Natural killer cell (primary cell): ENCODE measurements at places on chromosomes 4 and X. TPM values are rescaled to one million over a fixed set of nuclear protein-coding genes. Genes with fewer than 3 reads are reported as not detected.

Gene SHISA3
- total RNA-seq: not detected

DNA sequence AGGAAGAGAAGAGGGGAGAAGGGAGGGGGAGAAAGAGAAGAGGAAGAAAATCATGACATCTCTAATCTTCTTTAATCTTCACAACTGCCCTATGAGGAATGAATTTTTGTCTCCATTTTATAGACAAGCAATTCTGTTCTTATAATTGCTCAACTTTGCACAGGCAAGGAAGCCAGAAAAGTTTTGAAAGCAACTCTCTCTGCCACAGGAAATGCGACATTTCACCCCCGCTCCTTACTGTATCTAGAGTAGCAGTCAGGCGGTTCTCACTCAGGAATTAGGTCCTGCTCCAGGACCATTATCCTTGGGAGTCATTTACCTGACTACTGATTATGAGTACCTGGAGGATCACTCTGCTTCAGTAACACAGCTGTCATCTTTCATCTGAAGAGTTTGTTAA is 69.2 kb upstream of the FAM9A start:
- no peak for DNase-seq

GRCh38 chr4:164087733-164088132 is 593.2 kb downstream of the TMA16 start:
- no peak for DNase-seq

GRCh38 chr4:163548481-163549243 is 54.2 kb downstream of the TMA16 start:
- peak; percentile 73 for DNase-seq

DNA sequence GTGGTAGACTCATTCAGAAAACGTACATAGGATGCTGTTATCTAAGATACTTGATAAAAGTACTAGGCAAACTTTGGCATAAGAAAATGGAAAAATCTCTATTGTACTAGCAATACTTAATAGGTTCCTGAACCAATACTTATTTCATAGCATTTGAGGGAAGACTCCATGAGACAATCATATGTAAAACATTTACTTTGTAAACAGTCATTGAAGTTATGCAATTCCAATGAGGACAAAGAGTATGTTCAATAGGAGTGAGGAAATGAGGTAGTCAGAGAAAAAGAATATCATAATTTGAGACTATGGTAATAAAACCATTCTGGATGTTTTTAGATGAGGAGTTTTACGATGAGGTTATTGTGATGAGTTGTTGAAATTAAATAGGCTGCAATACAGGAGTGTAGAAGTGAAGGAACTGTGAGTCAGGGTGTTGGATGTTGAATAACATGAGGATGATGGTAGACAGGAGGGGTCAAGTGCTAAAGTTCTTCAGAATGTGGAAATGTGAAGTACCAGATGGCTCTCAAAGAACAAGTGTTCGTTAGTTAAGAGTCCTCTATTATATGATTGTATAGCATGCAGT is 397.9 kb downstream of the PPP3CA start:
- DNase-seq: no peak

DNA sequence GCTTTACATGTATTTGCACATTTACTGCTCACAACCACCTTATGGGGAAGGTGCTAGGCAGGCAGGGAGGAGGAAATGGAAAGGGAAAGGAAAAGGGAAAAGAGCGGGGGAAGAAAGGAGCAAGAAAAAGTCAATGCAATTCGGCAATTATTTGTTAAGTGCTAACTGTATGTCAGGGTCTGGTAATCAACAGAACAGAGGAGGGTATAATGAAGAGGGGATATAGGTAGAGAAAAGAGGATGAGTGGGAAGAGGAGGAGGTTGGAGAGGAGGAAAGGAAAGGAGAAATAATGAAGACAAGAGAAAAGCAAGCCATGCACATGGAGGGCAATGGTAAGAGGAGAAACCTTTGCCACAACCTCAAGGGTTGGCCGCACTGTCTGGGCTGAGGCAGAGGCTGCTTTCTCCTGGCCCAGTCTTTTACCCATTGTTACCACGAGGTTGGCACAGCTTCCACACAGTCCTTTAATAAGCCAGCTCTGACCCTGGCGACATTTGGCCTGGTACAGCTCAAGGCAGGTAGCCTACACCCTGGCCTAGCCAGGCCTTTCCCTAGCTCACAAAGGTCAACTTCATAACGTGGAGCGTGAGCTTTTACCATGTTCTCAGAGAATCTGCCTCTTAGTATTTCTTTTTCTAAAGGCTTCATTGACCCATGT is 836 bp downstream of the BTK start:
- no peak for DNase-seq

Gene AREG
- total RNA-seq: 11.3 TPM

Gene TNIP3
- 0.64 TPM for total RNA-seq

GRCh38 chr4:175542786-175543185 is 269.3 kb downstream of the GPM6A start:
- no peak for DNase-seq

- DNase-seq: no peak
Measured at GRCh38 chr4:83009529-83009928, 1.1 kb downstream of the LIN54 start.

Gene WAS
- total RNA-seq: 136 TPM

DNA sequence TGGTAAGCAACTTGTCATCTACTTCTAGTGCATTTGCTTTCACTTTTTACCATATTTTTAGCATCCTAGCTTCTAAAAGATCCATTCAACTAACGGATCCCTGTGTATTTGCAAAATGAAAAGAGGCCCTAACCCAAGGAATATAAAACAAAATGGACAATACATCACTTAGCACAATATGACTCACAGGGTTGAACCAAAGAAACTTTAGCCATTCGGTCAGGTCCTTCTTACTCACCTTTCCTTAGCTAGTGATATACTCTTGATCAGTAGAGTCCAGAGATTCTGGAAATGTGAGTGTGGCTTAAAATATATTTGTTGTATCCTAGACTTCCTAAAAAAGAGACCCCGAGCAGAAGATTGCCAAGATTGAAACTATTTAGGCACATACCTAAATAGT is 19.5 kb downstream of the TMPRSS11E start:
- DNase-seq: no peak

Gene PDCL2
- total RNA-seq: not detected

DNA sequence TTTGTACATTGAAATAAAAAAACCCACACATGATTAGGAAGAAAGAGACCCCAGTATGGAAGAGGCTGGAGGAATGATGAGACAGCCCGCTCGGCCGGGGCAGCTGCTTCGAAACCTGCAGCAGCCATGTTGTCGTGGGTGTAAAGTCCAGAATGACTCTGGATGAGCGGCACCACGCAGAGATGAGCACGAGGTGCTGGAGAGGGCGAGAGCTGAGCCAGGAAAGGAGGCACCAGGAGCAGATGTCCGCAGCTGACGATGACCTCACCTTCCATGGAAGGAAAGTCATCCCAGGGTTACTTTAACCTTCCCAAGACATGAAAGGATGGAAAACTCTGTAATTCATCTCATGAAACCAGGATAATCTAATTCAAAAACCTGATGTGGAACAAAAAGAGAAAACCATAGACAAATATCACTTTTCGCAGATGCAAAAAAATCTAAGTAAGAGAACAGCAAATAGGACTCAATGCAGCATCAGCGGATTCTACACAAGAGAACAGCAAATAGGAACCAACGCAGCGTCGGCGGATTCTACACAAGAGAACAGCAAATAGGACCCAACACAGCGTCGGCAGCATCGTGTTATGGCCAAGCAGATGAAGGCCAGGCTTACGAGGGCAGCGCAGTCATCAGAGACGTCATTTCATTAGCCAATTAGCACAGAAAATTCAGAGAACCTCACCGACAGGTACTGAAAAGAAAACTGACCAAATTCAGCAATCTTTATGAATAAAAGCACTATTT is 25.9 kb upstream of the SPON2 start:
- no peak for DNase-seq

Gene CACNA1F
- 0.66 TPM for total RNA-seq

- peak; percentile 37 for DNase-seq
Measured at GRCh38 chr4:184514121-184514988, 40.0 kb upstream of the IRF2 start.

Gene FATE1
- not detected for total RNA-seq

Gene CC2D2A
- total RNA-seq: 1.6 TPM

Gene TGIF2LX
- not detected for total RNA-seq

GRCh38 chrX:129523079-129523911 is at the start of gene SMARCA1:
TSS of gene SMARCA1 (minus strand) at chrX:129523490. CDS start at chrX:129523370, 120 bp downstream.
- peak; percentile 23 for DNase-seq

- no peak for DNase-seq
Measured at GRCh38 chr4:56799161-56799759, 22.2 kb downstream of the SPINK2 start.

GRCh38 chr4:8913858-8914460 is 42.3 kb upstream of the HMX1 start:
- DNase-seq: peak; percentile 10

DNA sequence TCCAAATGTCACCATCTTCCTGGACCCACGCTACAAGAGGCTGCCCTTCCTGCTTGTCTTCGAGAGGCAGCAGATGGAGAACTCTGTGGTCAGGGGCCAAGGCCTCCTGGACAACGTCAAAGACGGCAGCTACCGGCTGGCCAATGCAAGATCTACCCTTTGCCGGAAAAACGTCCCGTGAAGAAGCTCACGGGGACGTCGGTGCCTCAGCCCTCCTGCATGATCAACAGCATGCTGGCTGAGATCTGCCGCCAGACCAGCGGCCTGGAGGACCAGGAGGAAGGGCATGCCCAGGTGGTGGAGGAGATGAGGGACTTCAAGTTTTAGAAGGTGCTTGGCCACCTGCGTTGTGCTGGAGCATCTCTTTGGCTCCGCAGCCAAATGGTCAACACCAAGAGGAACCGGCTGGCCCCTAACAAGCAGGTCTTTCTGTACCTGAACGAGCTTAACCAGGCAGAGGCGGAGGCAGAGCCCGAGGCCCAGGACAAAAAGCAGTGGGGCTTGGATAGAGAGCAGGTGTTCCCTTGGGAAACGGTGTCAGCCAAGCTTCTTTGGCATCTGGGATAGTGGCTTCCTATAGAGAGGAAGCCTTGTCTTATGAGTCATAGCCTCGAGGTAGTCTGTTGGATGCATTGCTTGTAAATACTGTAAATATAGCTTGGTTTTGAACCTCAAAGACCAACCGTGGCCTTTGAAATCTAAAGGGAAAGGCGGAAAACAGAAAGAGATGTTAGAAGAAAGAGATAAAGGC is 94.8 kb upstream of the ELOVL6 start:
- no peak for DNase-seq

GRCh38 chrX:92230628-92231027 is 451.5 kb downstream of the PCDH11X start:
- no peak for DNase-seq

Gene RIBC1
- total RNA-seq: 0.85 TPM

DNA sequence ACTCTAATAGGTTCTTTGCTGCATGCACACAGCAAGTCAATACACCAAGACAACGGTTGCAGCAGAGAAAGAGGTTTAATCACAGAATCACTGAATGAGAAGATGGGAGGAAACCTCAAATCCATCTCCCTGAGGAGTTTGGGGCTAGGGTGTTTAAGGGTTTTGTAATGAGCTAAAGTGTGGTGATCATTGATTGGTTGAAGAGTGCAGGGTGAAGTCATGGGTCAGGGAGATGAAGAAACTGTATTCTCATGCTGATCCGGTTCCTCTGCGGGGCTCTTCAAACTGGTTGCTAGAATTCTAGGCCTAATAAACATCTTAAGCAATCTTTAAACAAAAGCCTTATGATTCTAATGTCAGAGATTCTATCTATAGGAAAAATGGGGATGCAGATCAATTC is 432.5 kb upstream of the FAM47C start:
- DNase-seq: no peak

GRCh38 chr4:163738521-163738920 is 244.0 kb downstream of the TMA16 start:
- no peak for DNase-seq

DNA sequence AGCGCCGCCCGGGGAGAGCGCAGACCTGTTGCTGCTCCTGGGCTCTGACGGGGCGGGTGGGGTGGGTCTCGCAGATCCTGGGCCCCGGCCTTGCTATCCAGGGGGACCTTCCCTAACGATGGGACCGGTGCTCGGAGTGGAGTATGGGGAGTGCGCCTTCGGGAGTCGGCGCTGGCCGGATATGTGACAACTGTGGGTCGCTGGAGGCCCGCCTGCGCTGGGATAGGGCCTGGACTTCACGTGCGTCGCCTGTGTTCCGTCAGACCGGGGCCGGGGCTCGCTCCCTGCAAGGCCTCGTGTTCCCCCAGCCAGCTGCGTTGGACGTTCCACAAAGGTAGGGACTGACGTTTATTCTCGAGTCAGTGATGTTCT is 1.3 kb downstream of the TBL1X start:
- DNase-seq: peak; percentile 27

GRCh38 chr4:110193822-110194761 is 4.3 kb downstream of the ELOVL6 start:
- peak; percentile 62 for DNase-seq

Gene MAGEB10
- total RNA-seq: not detected

Gene PWWP3B
- total RNA-seq: not detected

DNA sequence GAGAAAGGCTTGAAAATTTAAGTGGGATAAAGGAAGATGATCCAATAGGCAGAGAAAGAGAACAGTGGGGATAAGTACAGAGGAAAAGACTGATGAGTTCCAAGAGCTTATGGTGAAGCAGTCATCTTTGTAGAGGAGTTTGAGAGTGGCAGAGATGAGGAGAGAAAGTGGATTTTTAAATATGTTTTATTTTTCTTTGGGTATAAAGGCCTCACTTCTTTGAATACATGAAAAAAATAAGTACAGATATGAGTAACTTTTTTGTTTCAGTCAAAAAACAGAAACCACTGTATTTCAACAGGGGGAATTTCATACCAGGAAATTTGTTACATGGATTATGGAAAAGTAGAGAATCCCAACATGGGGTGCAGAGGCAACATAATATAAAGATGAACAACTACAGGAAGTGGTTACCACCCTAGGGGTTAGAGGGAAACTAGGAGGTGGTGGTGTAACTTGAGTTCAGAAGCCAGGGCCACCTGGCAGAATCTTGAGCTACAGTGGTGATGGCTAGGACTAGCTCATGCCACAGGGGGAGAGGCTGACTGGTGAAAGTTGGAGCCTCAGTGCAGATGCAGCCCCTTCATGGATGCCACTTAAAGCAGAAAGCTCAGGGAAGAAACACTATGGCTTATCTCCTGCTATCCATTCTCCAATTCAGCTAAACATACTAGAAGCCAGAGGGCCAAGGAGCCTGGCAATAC is 3.4 kb upstream of the CYBB start:
- DNase-seq: no peak

DNA sequence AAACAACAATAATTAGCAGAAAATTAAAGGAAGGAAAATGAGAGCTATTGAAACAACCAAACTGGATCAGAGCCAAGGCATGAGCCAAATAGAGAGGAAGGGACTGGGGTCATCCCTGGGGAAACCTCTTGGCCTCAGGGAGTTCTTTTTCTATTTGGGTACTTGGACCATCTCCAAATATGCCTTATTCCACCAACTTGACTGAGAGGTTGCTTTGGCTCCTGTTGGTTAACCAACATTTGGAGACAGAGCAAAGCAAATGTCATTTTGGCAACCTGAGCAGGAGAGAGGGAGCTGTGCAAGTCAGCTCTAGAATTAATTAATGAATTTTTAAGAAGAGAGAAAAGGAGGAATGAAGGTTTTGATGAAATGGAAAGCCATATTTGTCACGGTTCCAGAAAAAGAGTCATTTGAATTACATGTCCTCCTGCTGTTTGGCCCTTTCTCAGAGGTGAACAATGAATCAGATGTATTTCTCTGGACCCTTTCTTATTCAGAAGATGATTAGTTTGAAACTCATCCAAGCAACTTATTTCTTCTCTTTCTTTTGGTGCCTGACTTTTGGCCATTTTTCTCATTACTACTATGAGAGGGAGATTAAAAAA is 119.1 kb downstream of the CNKSR2 start:
- no peak for DNase-seq

Gene GLRA3
- not detected for total RNA-seq

- DNase-seq: no peak
Measured at GRCh38 chr4:73527196-73527595, 45.7 kb downstream of the AFM start.
